ENCODE measurements at places on chromosomes 2 and 18.

GRCh38 chr2:150286730-150287362, 200.6 kb downstream of the RND3 start:
- DNase-seq: peak; percentile 19

- no peak for DNase-seq
These were observed 23.4 kb downstream of the XRCC5 start for GRCh38 chr2:216132585-216132984.

- DNase-seq: no peak
These were observed 34.8 kb downstream of the MYO3B start for GRCh38 chr2:170212625-170213280.

DNA sequence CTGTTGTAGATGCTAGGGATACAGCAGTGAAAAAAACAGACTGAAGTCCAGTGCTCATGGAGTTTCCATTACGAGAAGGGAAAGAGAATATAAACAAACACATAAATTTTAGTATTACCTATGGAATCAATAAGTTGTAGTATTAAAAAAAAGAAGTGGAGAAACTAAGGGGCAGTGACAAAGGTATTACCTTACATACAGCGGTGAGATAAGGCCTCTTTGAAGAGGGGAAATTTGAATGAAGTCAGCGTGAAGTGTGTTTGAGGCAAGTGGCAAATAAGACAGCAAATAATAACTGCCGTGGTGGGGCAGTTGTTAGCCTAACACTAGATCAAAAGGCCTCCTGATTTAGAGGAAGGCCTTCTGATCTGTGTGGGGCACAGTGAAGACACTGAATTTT, 57.9 kb downstream of the TLK1 start:
- no peak for DNase-seq

- DNase-seq: no peak
These were observed 88.2 kb downstream of the TMEM163 start for GRCh38 chr2:134630504-134631159.

- DNase-seq: no peak
These were observed 56.7 kb upstream of the ARHGAP28 start for GRCh38 chr18:6672821-6673308.

DNA sequence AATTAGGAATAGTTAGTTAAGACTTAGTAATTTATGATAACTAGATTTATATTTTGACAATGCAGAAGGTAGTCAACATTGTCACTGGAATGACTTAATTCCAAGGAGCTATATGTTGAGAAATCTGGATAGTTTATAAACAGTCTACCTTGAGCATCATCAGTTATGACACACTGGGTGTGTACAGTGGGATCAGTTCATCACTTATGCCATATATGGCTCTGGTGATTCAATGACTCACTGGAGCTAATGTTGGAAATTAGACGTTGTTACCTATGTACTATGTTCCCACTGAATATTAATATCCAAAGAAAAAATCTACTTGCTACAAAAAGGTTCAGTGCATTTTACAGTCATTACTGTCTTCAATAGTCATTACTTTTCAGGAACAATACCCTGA, 34.0 kb upstream of the ITPRID2 start:
- peak; percentile 12 for DNase-seq

Measured in EH (cell line).